ENCODE measurements at places on chromosomes 2 and 18.
A peak's percentile ranks its signal among the peaks of the same experiment; 100 is the strongest.

GRCh38 chr2:156765043-156765442, 328.9 kb downstream of the GPD2 start:
- no peak for DNase-seq

DNA sequence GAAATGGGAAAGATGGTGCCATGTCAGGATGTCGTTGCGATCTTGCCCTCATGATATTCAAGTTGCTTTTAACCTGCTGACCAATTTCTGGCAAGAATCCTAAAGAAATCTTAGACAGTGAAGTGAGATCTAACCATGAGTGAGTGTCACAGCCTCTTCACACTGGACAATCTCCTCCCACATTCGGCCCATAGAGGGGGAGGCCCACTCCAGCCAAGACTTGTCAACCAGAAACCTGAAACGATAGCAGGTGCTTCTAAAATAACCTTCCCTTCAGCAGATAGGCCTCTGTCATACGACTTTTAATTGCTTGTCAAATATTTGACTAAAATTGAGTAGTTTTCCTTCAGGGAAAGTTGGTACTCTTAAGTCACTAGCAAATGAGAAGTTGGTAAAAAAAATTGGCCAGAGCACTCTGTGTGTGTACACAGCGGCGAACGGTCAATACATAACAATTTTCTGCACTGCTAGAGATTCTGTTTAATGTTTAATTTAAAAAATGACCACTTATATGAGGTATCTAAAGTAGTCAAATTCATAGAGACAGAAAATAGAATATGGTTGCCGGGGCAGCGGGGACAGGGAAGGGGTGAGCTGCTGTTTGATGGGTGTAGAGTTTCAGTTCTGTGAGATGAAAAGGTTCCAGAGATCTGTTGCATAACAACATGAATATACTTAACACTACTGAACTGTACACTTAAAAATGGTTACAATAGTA, 110.2 kb downstream of the VAPA start:
- DNase-seq = no peak

- DNase-seq = no peak
Measured at GRCh38 chr18:62140259-62140658, 46.6 kb downstream of the PIGN start.

DNA sequence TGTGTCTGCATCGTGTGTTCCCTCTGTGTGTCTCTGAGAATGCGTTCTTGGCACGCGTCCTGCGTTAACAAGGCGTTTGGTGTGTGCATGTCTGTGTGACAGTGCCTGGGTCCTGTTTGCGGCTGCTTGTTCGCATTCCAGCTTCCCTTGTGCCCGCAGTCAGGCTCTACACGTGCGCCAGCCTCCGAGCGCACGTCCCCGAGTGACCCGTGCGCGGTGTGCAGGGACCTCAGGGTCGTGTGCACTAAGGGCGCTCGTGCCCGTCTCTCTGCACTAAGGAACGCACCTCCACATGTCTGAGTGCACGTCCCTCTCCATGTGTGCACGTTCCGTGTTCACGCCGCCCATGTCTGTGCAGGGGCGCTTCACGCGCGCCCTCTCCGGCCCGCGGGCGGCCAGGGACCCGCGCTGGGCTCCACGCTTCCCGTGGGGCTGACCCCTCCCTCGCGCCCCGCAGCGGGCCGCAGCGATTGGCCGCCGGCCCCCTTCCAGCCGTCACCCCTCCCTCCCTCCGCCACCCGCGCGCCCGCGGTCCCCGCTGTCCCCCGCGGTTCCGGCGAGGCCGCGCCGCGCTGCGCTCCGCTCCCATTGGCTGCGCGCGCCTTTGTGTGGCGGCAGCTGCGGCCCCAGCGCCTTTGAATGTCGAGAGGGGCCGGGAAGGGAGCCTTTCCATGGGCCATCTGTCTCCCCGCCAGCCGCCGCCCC, 229.4 kb downstream of the HAUS1 start:
- no peak for DNase-seq

DNA sequence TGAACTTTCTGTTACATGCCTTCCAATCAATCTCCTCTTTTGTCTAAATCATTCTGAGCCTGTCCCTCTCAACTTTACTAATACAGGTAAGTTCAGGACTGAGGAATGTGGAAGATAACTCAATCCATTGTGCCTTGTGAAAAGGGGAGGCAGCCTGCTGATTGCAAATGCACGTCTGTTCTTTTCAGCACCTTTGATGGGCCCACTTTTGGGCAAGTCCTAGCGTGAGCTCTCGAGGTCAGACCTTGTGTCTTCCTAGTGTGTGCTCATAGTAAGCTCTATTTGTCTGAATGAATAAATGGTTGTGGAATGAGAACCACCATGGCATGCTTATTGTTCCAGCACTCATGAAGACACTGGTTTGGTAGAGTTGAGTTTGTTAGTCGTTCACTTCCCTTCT, 50.4 kb upstream of the REL start:
- no peak for DNase-seq

DNA sequence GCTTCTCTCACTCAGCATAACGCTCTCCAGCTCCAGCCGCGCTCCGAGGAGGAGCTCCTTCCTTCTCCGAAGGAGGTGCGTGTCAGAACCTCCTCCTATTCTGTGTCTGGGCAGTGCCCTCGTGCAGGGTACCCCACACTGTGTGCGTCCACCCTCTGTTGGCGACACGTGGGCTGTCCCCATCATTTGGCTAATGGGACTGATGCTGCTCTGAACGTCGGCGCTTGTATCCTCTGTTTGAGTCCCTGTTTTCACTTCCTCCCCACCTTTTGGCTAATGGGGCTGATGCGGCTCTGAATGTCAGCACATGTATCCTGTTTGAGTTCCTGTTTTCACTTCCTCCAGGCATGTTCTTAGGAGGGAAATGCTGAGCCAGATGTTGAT, 22.2 kb downstream of the KCNG2 start:
- no peak for DNase-seq

- DNase-seq = no peak
Measured at GRCh38 chr2:199668645-199669044, 182.3 kb downstream of the FTCDNL1 start.

GRCh38 chr2:29724282-29724681, 197.1 kb downstream of the ALK start:
- DNase-seq = no peak

DNA sequence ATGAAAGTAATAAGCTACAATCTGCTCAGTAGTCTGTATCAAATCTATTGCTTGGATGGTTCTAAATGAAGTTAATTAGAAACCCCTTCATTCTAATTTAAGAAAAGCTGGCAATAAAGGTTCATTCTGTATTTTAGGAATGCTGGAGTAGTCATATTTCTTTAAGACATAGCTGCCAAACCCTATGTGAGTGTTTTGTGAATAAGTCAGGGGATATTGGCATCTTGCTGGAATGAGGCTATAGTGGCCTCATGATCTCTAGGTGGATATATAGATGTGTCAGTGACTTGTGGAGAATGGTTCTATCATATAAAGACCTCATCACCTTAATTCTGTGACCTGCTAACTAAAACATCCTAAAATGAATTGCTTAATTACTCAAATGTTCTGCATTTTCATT, 196.3 kb downstream of the PDE1A start:
- DNase-seq = no peak

GRCh38 chr2:238502088-238502810, 75.5 kb downstream of the ASB1 start:
- no peak for DNase-seq

GRCh38 chr2:11748018-11748860, 1.8 kb downstream of the LPIN1 start:
- no peak for DNase-seq

GRCh38 chr2:19823507-19823906, 78.3 kb downstream of the TTC32 start:
- no peak for DNase-seq

GRCh38 chr2:9336241-9336575, 87.1 kb downstream of the ITGB1BP1 start:
- no peak for DNase-seq

- no peak for DNase-seq
Measured at GRCh38 chr2:200490001-200490400, 19.9 kb downstream of the KCTD18 start.

GRCh38 chr2:106545007-106545406, 57.8 kb downstream of the CD8B2 start:
- no peak for DNase-seq

DNA sequence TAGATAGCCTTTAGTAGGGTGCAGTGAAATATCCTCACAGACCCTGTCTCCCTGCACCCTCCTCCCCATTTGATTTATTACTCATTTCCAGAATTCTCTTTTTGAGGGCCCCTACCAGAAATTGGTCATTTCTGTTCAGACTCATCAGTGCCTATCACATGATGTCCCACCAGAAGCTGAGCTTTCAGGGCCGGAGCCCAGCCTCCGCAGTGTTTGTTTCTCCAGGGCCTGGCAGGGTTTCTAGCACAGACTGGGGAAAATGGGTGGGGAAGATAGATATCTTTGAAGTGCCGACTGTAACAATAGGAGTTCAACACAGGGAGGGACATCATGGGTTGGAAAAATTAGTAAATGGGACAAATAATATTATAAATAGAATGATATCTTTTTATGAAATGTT, 208.0 kb downstream of the PTGR3 start:
- no peak for DNase-seq

GRCh38 chr2:85553184-85553583, 8.1 kb downstream of the GGCX start:
- DNase-seq = no peak

GRCh38 chr2:72148003-72148836, 558 bp upstream of the CYP26B1 start:
- DNase-seq = no peak

DNA sequence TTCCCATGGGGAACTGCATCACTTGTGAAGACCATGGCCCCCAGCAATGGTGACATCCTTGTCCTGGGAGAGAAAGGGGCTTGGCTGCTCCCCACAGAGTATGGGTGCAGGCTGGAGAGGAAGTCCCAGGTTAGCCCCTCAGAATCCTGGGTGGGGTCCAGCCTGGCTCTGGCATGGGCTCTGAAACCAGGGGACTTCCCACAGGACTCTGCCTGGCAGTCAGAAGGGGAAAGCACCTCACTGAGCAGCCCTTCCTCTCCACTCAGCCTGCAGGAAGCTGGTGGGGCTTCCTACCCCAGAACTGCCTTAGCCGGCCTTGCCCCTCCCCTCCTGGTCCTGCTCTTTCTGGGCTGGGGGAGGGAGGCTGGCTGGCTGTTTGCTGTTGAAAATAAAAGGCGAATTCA, 3.7 kb downstream of the NEURL3 start:
- no peak for DNase-seq

DNA sequence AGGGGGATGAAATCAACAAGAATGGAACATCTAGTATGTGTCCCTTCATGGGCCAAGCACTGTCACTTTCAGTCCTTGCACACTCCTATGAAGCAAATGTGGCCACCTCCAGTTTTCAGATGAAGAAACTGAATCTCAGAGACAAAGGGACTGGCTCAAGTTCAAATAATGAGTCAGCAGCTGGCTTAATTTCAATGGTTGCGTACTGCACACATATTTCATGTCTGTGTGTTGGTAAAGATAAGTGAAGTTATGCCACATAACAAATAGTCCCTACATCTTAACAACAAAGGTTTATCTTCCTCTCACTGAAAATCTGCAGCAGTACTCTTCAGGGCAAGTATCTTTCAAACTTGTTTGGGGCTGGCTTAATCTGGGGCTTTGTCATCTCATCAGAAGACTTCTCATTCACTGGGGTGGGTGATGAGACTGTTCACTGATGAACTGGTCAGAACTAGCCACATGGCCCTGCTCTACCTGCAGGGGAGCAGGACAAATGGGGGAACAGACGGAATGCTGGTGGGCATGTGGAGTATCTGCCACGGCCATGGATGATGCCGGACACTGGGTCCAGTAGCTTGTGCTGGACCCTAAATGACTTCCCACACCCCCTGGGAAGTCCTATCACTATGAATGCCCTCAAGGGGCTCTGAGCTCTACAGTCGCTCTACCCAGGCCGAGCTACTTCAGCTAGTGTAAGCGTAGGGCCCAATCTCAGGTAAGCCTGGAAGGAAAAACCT, 263.2 kb downstream of the CYP26B1 start:
- no peak for DNase-seq

DNA sequence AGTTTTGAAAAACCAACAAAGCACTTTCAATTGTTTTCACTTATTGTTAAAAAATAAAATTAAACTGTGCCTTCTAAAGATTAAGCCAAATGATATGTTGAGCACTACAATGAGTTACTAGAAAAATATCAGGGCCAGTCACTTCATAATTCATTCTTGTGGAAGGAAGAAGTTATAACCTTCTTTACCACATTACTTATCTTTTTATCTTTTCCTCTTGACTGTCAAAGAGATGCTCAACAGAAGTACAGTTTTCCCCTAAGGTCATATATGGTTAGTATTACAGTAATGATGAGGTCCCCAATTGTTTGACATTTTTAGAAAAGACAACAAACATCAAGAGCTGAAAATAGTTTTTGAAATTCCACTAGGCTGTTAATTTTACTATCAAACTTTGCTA, 9.4 kb downstream of the PELI1 start:
- DNase-seq = no peak

- DNase-seq = no peak
Measured at GRCh38 chr18:67385455-67385854, 131.1 kb downstream of the DSEL start.

GRCh38 chr18:55235094-55235461, 275.8 kb upstream of the CCDC68 start:
- DNase-seq = no peak

DNA sequence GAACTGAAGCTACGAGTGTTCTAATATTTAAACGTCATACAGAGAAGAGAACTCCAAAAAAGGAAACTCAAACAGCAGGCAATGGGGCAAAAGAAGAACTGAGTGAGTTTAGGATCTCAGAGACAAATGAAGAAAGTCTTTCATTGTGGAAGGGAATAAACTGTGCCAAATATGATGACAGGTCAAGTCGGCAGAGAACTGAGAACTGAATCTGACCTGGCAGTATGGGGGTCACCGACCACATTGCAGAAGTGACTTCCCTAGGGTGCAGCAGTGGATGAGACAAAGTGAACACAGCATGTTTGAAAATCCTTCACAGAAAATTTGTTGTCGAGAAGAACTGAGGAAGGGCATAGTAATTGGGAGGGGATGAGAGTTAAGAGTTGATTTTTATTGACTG, 55.9 kb downstream of the TTC21B start:
- DNase-seq = no peak

DNA sequence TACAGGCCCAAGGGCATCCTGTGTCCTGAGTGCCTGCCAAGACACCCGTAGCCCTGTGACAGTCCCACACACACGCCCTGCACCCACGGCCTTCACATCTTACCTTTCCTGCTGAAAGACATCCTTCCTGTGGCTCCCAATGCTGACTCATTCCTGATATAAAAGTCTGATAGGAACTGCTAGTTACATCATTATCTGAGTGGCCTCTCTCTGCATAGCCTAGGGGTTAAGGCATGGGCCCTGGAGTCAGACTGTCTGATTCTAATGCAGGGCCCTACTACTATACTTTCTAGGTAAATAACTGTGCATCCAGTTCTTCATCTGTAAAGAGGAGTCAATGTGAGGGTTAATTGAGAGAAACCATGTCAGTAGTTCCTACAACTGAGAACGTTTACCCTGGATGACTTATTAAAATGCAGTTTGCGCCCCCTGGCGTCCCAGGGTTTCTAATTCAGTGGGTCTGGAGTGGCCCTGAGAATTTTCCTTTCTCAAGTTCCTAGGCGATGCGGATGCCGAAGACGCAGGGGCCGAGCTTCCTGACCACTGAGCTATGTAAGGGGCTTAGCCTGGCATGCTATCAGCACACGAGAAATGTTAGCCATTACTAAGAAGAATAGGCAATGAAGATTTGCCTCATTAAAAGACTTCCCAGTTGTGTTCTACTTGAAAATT, 6.0 kb upstream of the GPR45 start:
- peak; percentile 45 for DNase-seq

- no peak for DNase-seq
Measured at GRCh38 chr18:48945953-48946217, 4.9 kb downstream of the SMAD7 start.
